Bronchial epithelial cell (primary cell): ENCODE measurements at places on chromosomes 6 and 20. TPM values are rescaled to one million over a fixed set of nuclear protein-coding genes. Genes with fewer than 3 reads are reported as not detected.
A peak's percentile ranks its signal among the peaks of the same experiment; 100 is the strongest.

The SLPI gene
- 854 and 2,253 TPM in 2 replicates for total RNA-seq

The UNC5CL gene
- total RNA-seq: 0.26 TPM in 2 replicates

The DEFB121 gene
- total RNA-seq: not detected in 2 replicates

The BPIFB2 gene
- total RNA-seq: not detected in 2 replicates

The C6orf52 gene
- total RNA-seq: 2.1 and 2.7 TPM in 2 replicates

The KCNG1 gene
- 90.6 and 91.1 TPM in 2 replicates for total RNA-seq

DNA sequence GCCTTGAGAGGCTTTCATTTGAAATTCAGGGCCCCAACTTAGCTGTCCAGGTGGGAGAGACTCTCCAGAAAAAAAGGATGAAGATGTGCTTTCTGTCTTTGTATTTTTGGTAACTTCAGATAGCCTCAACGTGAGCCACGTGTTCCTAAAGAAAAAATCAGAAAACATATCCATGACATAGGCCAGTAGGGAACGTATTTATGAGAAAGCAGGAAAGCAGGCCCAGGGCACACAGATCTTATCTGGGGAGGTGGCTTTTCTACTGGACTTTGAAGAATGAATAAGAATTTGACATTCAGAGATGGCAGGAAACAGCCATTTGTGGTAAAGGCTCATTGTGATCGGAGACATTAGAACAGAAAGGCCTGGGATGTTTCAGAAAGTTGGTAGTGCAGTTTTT, 21.2 kb upstream of the EXOC2 start:
- DNase-seq: no peak

- no peak for DNase-seq
These were observed 39.9 kb upstream of the TBC1D7 start for GRCh38 chr6:13368079-13368730.

GRCh38 chr20:48831718-48832404, 4.1 kb upstream of the PREX1 start:
- peak; percentile 53 for DNase-seq

DNA sequence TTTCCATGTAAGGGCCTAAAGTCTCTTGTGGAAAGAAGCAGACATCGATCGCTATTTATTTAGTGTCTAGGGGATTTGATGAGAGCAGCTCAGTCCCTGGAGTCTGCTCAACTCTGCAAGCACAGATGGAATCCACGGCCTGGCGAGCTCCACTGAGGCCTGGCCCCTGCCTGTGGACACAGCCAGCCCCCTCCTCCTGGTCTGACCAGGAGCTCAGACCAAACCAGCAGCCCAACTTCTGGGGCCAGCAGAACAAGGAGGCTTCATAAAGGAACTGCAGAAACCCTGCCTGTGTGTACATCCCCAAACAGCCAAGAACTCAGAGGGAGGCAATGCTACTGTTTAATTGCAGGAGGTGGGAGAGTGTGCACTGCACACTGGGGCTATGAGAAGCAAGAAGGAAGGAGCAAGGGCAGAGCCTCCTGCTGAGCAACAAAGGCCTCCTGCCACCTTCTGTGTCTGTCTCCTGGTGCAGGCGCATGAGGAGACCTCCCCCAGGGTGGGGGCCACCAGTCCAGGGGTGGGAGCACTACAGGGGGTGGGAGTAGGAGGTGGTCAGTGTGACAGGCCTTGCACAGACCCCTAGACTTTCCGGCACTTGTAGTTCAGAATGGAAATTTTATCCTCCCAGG, 3.8 kb downstream of the CST5 start:
- no peak for DNase-seq

- peak; percentile 59 for DNase-seq
These were observed 87.4 kb downstream of the CD24 start for GRCh38 chr6:106886922-106887797.

DNA sequence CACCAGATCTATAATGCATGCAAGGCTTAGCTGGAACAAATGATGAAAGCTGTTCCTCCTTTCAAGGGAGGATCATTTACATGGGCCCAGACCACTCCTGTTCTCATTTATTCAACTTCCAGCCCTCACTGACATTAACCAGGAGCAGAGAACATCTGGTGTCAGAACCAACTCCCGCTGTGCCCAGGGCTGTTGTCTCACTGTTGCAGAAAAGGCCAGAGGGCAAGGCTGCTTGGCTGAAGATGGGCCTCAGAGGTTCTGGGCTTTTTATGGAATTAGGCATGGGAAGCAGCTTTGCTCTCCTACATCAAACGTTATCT, 164.2 kb downstream of the GMPR start:
- DNase-seq: no peak

DNA sequence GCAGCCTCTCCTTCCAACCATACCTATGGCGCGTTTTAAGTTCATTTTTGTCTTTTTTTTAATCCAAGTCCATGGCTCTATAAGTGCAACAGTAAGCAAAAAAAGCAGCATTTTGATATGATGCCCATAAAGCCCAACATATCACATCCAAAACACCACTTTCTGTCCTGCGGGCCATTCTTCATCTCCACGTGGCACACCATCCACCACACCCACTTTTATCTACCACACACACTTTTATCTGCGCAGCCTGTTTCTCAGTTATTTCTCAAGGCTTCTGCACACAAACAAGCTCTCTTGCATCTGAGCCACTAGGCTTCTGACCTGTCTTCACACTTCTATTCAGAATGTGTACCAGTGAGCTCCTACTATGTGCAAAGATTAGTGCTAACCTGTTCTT, 5.3 kb downstream of the GCLC start:
- no peak for DNase-seq

DNA sequence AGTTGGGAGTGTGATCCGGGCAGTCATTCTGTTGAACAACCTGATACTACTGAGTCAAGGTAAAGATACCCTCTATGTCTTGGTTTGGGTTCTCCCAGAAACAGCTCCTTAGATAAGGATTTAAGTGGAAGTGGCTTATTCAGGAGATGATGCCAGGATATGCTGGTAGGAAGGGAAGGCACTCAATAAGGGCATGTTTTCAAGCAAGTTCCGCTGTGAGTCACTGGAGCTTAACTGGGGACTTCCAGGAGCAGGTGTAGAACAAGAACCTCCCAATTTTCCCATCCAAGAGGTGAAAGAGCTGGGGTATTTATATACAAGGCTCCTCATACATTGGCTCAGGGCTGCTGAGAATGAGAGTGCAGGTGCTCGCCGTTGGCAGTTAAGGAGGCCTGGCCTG, 218.6 kb downstream of the AKAP7 start:
- no peak for DNase-seq

- peak; percentile 18 for DNase-seq
These were observed 375.1 kb downstream of the BTBD9 start for GRCh38 chr6:38264605-38265004.

DNA sequence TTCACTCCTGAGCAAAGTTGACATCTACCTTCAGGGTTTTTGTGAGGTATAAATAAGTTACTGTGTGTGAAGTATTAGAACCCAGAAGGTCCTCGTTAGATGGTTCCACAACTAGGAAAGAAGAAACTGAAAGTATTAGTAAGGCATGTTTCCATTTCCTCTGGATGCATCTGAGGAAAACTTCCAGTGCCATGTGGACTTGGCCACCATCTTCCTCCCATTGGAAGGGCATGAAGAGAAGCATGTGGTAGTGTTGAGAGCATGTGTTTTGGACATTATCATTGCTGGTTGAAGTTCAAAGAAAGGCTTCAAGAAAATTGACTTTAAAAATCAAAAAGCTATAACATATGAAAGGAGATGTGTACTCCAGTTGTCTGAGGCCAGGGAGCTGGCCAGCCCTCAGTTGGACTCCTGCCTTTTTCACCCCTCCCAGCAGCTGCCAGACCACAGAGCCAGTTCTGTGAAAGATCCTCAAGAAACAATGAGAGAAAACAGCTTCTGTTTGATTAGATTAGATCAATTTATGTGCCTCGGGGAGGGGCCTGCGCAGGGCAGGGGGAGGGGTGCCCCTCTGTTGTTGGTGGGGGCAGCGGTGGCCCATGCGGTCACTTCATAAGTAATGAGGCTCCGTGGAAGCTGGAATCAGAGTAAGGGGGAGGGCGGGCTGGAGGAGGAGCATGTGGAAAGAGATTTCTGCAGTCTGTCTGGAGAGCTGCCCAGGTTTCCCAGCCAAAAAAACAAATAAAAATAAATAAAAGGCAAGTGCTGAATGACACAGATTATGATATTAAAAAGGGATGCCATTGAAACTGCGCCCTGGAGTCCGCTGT, 154.0 kb downstream of the JARID2 start:
- DNase-seq: no peak
